Hippocampal formation (tissue), 2 donors: ENCODE measurements at places on chromosomes 4 and X.

GRCh38 chr4:48546336-48546735 lies 56.3 kb downstream of the ZAR1 start:
- DNase-seq: peak; percentile 35

GRCh38 chrX:40908857-40909475 lies 173.6 kb upstream of the MED14 start:
- no peak for DNase-seq

GRCh38 chrX:152822383-152823086 lies 8.0 kb downstream of the CETN2 start:
- DNase-seq: no peak

- DNase-seq: no peak
These were observed 22.0 kb upstream of the STK26 start for GRCh38 chrX:132001127-132001526.

- DNase-seq: no peak
These were observed 40.9 kb upstream of the VEGFC start for GRCh38 chr4:176833400-176834175.

GRCh38 chrX:21645431-21645830 lies 12.7 kb downstream of the KLHL34 start:
- DNase-seq: no peak

DNA sequence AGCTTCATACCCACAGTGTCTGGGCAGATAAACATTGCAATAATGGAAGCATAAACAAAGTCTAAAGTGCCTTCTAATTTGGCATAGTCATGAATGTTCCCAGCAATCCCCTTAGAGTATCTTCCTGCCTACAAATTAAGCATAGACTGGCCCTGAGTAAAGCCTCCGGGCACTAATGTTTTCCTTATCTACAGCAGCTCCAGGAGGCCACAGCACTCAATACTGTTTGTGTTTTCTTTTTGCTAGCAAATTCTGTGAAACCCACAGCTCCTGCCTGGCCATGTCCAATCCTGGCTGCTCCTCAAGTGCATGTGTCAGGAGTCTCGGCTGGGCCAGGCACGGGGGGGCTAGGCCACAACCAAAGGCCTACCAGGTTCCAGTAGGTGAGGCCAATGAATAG lies 102.7 kb upstream of the TBC1D9 start:
- no peak for DNase-seq
